Stimulated activated CD8-positive, alpha-beta memory T cell treated with anti-CD3 and anti-CD28 coated beads, Interleukin-4, amount 100 ng/mL, for 4 hours (primary cell): ENCODE measurements at places on chromosomes 1 and 21.
A peak's percentile ranks its signal among the peaks of the same experiment; 100 is the strongest.

DNA sequence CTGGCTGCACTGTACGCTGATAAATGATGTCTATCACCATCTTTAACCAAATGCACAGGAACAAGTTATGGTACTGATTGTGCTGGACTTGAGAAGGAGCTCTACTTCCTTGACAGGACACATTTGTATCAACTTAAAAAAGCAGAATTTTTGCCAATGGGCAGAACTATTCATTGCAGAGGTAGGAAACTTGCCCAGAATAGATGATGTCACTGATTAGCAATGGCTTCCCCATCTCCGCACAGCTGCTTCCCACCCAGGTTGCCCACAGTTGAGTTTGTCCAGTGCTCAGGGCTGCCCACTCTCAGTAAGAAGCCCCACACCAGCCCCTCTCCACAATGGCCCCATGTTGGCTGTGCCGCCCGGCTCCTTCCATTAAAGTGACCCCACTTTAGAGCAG, 33.4 kb downstream of the CAPN2 start:
- no peak for DNase-seq

DNA sequence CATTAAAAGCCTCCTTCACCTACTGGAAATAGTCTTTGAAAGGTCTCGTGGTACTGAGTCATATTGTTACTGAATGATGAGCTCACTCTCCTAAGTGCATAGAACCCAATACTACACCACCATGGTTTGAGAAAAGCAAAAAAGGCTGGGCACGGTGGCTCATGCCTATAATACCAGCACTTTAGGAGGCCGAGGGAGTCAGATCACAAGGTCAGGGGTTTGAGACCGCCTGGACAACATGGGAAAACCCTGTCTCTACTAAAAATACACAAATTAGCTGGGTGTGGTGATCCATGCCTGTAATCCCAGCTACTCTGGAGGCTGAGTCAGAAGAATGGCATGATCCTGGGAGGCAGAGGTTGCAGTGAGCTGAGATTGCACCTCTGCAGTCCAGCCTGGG, 3.3 kb upstream of the HNRNPCL1 start:
- no peak for DNase-seq

GRCh38 chr1:214550013-214550856, 1.2 kb downstream of the PTPN14 start:
- DNase-seq = no peak

- no peak for DNase-seq
These were observed 117.6 kb downstream of the CENPF start for GRCh38 chr1:214720561-214720960.

- DNase-seq = no peak
These were observed 613 bp upstream of the ERO1B start for GRCh38 chr1:236282425-236282716.

- no peak for DNase-seq
These were observed 24.4 kb downstream of the RCAN3 start for GRCh38 chr1:24526940-24527542.

DNA sequence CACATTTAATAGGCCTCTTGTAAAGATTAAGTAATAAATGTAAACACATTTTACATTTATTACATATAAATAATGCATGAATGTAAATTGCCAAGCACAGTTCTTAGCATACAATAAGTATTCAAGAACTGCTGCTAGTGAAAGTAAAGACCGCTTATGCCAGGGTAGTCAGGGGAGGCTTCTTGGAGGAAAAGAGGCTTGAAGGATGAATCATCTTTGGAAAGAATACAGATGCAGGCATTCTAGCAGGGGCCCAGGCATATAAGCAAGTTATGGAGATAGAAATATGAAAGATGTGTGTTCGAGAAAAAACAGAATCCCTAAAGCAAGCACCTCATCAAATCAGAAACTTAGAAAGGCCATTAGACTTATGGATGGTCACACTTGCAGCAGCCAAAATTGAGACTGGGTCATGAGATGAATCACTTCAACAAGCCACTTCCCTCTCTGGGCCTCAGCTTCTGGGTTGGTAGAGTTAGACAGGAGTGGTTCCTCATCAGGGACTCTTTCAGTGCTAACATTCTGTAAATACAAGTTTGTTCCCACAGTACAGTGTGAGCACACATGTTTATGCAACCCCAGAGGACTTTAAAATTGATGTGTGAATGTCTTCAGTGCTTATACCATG, 79.8 kb upstream of the ROR1 start:
- DNase-seq = no peak

GRCh38 chr1:205421798-205422197, at the start of gene LEMD1:
TSS of gene LEMD1 (minus strand) at chr1:205422056. CDS start at chr1:205420536, 1,520 bp downstream.
- no peak for DNase-seq

- DNase-seq = no peak
These were observed 19.8 kb downstream of the DTL start for GRCh38 chr1:212055333-212055732.

DNA sequence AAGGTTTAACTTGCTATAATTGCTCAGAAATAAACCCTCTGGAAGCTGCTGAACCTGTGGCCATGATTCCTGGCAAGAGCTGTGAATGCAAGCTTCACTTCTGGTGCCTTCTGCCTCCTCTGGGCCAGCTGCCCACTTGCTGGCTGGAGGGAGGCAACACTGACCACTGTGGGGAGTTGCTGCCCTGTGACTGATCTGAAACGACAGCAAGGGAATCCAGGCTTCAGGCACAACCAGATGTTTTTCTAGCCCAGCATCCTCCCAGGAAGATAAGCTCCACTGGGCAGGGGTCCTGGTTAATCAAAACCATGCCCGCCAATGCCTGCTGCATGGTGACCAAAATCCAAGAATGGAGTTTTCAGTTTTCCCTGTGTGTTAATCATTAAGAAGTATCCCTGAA, 180.0 kb upstream of the HMGB4 start:
- no peak for DNase-seq

GRCh38 chr1:89206373-89206772, 7.6 kb upstream of the GBP4 start:
- DNase-seq = no peak

DNA sequence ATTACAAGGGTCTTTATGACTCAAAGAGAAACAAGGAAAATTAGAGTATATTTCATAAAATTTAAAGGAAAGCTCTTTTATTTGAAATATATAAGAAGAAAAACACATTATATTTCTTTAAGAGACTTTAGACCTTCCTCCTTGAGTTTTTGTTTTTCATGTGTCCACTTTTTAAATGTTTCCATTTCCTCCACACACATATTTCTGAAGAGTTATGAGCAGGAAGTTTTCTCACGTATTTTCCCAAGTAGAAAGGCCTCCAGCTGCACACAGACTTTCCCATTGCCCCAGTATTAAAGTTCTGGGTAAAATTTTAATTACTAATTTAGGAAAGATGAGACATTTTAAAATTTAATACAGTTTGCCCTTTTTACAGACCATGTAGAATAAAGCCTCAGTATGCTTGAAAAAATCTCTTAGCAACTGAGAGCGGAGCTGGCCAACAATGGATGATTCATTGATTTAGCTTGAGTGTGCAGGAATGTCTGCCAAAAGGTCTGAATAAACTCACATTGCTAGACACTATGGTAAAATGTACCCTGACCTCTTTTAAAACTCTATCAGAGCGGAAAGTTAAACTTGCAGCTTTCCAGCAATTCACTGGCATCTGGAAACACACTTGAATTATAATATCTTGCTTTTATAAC, 57.9 kb downstream of the DDAH1 start:
- no peak for DNase-seq

DNA sequence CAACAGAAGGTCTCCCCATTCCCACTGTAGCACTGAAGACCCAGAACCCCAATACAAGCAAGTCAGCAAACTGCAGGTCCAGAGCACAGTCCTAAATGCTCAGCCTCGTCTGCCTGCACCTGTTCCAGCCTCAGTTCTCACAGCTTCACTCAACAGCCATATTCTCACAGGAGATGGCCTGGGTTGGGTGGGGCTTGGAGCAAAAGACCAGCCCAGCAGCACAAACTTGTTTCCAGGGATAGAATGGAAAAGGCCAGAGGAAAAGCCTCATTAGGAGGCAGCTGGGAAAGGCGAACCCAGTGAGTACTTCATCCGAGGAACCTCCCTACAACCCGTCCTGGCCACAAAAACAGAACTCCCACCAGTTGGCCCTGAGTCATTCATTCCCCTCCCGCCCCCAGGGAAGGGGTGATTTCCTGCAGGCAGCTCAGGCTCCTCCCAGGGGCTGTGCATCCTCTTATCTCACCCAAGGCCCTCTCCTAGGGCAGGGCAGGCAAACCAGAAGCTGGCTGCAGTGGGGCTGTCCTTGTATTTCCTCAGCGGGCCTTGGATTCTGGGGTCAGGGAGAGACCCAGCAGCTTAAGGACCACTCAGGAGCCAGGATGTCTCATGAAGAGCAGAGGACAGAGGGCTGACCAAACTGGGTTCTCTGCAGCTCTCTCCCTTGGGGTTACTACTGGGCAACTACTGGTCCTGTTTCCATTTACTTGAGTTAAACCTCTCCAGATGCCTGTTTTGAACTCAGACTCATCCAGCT, 7.4 kb upstream of the MPL start:
- peak; percentile 31 for DNase-seq

DNA sequence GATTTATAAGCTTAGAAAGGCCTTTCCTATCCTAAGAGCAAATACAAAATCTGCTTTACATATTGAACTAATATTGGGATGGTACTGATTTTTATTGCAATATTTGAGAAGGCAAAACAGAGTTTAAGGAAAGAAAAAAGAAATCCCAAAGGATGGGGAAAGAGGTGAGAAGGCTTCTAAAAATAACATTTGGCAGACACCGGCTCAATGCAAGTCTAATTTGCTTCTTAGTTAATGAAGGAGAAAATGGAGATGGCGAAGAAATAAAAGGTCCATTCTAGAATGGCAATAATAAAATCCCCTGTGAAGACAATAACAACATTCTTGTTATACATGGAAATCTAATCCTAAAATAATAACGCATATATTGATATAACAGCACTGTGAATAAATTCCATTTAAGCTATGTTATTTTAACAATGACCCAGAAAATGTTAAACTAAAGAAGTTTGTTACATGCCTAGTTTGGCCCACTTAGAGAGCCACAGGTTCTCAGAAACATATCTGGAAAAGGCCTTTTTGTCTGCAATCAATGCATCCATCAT, 117.7 kb downstream of the HLCS start:
- no peak for DNase-seq

DNA sequence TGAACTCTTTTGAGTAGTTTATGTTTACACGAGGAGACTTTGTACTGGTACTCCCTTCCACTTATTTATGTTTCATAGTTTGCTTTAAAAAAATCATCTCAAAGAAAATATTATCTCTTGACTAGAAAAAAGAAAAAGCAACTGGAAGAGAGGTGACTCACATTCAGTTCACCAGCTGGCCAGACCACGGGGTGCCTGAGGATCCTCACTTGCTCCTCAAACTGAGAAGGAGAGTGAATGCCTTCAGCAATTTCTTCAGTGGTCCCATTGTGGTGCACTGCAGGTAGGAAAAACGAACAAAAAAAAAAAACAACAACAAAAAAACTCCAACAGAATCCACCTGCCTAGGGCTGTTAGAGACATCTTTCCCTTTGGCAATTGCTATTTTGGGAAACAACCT, 102.9 kb downstream of the PTPRC start:
- no peak for DNase-seq

- DNase-seq = peak; percentile 25
These were observed 17.4 kb downstream of the TIAM1 start for GRCh38 chr21:31326522-31327242.

DNA sequence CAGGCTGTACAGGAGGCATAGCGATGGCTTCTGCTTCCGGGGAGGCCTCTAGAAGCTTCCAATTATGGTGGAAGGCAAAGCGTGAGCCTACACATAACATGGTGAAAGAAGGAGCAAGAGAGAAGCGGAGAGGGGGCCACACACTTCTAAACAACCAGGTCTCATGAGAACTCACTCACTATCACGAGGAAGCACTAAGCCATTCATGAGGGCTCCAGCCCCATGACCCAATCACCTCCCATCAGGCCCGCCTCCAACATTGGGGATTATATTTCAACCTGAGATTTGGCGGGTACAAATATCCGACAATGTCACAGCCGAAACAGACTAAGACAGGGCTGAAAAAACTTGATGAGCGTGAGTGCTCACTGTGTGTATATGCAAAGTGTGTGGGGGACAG, 89.3 kb upstream of the CNIH3 start:
- DNase-seq = no peak

GRCh38 chr1:57307392-57308170, 116.3 kb downstream of the DAB1 start:
- DNase-seq = peak; percentile 2

DNA sequence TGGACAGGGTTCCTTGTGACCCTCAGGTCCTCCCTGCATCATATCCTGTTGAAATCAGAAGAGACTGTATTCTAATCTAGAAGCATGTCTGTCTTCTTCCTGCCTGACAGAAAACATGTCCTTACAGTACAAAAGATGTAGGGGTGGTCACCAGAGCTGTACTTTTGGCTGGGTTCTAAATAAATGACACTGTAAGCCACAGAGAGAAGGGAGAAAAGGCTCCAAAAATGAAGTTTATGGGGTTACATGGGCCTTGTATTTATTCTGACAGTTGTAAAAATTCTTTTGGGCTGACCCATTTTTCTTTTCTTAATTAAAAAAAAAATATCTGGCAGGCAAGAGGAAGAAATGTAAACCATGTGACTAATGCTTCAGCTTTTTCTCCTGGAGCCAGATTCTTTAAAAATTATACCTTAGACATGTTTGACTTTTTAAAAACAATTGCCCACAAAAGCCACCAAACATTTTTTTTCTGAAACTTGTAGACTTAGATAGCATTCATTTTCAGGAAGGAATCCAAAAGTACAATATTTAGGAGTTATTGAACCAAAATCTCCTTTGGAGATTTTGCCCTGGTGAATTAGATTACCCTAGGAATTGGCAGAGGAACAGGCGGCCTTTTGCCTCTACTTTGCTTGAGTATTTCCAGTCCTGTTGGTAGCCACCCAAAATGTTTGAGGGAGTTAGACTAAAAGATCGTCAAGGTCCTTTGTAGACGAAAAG, 17.1 kb downstream of the RGL1 start:
- no peak for DNase-seq

GRCh38 chr1:101465941-101466340, 229.1 kb downstream of the S1PR1 start:
- DNase-seq = no peak

GRCh38 chr1:222919478-222919865, 104.6 kb downstream of the DISP1 start:
- DNase-seq = no peak

DNA sequence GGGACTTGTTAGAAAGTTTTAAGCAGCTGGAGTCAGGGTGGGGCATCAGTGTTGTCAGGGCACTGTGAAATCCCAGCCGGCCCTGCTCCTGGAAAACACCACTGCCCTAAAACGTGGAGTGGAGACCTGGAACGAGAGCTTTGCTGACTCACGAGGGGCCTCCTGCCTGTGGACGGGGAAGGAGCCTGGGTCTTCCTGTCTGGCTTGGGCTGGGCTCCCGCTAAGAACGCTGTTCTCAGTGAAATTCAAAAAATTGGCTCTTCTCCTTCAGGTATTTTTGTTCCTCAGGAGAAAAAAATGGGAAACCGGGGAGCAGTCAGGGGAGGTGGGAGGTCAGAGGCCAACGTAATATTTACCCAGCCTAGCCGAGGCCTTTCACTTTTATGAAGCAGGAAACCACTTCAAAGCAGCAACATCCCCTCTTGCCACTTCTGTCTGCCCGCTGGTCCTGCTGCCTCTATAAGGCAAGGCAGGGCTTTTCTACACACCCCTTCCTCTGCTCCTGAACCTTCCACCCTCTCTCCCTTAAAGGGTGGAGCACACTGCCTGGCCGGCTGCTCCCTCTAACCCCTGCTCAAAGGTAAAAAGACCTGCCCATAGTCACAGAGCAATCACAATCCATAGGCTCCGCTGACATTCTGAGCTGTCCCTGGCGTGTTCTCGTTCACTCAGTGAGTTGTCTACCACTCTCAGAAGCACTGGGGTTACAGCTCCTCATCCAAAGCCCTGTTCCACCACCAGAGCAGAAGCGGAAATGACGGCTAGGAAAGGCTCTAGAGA, 8.0 kb downstream of the PLXNA2 start:
- no peak for DNase-seq

- no peak for DNase-seq
These were observed 198.1 kb downstream of the ZZZ3 start for GRCh38 chr1:77484334-77484733.
